ENCODE measurements at places on chromosomes 3 and 15.
A peak's percentile ranks its signal among the peaks of the same experiment; 100 is the strongest.

DNA sequence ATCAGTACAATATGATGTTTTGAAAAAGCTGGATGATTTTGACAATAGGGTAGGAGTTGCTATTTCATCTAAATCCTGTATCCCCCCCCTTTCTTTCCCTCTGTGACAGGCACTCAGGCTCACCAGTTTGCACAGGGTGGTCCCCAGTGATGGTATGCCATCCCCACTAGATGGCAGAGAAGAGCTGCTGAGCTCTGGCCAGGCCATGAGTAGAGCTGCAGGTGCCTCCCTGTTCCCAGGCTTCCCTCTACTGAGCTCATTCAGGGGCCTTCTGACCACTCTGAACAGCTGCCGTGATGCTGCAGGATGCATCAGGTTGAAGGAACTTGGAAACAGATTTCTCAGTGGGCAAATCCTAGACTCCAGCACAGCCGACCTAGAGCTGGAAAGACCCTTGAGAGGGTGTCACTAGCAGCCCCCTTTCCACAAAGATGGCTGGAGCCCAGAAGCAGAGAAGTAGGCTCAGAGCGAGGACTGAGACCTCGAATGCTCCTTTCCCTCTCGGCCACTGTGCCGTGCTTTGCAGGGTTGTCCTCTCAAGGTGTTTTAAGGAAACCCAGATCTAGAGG is 45.1 kb downstream of the EFCAB12 start:
- peak; percentile 88 for DNase-seq

DNA sequence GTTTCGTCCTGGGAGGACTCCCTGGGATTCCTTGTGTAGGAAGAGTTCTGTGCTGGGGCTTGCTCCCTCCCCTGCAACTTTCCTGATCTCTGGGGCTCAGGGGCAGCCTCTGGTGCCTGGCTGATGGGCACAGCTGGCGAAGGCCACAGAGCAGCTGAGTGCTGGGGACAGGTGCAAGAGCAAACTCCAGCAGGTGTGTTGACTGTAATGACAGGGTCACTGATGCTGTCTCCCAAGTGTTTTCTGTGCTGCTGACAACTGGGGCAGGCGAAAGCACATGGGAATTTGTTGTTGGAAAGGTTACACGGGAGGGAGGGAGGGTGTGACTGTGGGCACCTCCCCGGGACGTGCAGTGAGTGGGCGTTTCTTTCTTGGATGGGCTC is 21.6 kb downstream of the CPN2 start:
- DNase-seq, result no peak

- DNase-seq, result peak; percentile 80
Measured at GRCh38 chr3:54433846-54434245, 311.5 kb downstream of the CACNA2D3 start.

- DNase-seq, result no peak
Measured at GRCh38 chr3:71104976-71105375, 478.6 kb downstream of the FOXP1 start.

GRCh38 chr15:50854601-50855490 is 53.6 kb upstream of the AP4E1 start:
- DNase-seq, result no peak

- no peak for DNase-seq
Measured at GRCh38 chr3:27789420-27789819, 67.3 kb upstream of the EOMES start.

GRCh38 chr3:57756528-57757401 is 656 bp downstream of the SLMAP start:
- DNase-seq, result peak; percentile 50

- DNase-seq, result no peak
Measured at GRCh38 chr15:39127151-39127790, 453.6 kb upstream of the THBS1 start.

- DNase-seq, result no peak
Measured at GRCh38 chr3:42122261-42123011, 31.3 kb downstream of the TRAK1 start.

Measured in neural progenitor cell (in vitro differentiated cells).